ENCODE measurements at places on chromosomes 6 and 20.

GRCh38 chr6:159679091-159680077, 13.7 kb downstream of the SOD2 start:
- DNase-seq, result no peak

GRCh38 chr6:613981-614380, 42.9 kb downstream of the HUS1B start:
- DNase-seq, result no peak

DNA sequence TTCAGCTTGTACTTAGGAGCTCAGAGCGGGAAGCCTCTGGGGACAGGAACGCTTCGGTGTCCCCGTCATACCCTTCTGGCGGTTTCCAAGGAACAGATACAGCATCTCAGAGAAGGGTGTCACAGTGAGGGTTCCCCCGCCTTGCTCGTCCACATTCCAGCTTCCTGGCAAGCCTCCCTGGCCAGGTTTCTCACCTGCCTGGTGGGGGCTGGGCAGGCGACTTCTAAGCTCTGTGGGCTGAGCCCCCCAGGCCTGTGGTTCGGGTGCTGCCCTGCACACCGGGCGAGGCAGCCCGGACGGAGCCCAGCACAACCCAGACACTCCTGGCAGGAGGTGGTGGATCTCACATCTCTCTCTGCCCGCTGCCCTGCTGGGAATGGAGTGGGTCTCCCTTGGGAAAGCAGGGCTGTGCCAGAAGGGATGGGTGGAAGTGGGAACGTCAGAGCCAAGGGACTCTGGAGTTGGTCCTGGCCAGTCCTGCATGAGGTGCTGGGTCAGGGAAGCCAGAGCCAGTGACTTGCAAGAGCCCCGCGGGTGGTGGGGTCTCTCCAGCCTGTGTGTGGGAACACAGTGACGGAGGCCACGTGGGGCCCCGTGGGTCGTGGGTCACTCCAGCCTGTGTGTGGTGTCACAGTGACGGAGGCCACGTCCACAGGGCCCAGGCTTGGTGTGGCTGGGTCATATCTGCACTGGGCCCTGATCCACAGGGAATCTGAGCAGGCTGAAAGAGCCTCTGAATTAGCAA, 47.7 kb upstream of the SMOC2 start:
- no peak for DNase-seq

DNA sequence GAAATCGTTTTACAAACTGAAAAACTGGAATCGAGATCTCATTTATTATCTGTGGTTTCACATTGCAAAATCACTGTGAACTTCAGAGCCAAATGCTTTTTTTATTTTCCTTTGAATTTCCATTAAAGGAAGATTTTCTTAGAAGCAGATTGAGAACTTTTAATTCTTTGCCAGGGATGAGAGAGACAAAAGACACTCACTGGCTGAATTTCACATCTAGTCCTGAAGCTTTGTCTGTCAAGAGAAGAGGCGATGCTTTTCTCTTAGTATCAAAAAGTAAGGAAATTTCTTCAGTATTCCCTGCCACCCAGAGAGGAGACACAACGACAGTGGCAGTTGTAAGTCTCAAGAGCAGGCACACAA, 141.8 kb downstream of the TMEM200A start:
- no peak for DNase-seq

GRCh38 chr6:157226761-157227160, 96.6 kb downstream of the TMEM242 start:
- DNase-seq, result no peak

DNA sequence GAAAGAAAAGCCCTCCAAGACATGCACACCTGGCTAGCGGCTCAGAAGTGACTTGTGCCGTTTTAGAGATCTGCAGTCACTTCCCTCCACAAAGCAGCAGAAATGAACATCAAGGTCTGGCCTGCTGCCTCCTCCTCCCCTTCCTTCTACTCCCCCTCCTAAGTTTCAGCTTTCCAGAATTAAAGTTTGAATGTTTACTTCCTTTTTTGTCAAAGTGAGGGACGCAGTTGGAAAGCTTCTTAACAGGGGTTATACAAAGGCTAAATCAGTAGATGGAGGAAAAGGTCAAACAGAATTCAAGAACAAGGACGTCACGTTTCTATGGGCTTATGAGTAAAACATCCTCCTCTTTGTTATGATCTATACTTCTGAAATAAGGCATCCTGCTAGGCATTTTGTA, 227.7 kb downstream of the SLC35F1 start:
- DNase-seq, result no peak

GRCh38 chr6:118722829-118723813, 71.7 kb upstream of the CEP85L start:
- no peak for DNase-seq

GRCh38 chr20:41004531-41005360, 23.9 kb upstream of the TOP1 start:
- DNase-seq, result no peak

DNA sequence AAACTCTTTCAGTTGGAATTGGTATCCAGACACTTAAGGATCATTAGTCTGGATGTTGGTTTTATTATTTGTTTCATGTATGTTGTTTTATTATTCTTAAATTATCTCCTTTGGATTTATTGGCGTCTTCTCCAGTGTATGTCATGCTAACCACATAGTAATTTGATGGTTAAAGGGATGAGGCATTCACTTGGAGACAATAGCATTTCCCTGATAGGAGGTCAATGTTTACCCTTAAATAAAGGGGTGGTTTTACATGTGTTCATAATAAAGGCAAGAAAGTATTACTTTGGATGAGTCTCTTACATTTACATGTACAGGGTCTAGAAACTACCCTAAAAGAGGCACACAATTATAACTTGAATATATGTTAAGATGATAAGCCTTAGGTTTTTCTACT, 51.2 kb upstream of the RNF144B start:
- DNase-seq, result no peak

GRCh38 chr6:92810913-92811312, 608.4 kb downstream of the EPHA7 start:
- DNase-seq, result no peak

GRCh38 chr6:7675353-7675945, 50.5 kb upstream of the BMP6 start:
- DNase-seq, result no peak

DNA sequence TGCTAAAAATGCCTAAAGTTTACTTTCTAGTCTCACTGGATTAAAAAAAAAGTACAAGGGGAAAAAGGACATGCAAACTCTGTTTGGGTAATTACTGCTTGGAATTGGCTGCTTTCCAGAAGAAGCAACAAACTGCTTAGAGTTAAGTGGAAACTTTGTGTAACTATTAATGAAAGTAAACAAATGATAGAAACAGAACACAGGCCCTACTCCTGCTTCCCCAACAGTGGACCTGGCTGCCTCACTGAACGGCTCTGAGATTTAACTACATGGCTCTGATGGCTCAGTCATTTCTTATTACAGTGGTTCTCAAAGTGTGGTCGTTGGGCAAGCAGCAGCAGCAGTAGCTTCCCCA, 108.5 kb downstream of the MAN1A1 start:
- no peak for DNase-seq

DNA sequence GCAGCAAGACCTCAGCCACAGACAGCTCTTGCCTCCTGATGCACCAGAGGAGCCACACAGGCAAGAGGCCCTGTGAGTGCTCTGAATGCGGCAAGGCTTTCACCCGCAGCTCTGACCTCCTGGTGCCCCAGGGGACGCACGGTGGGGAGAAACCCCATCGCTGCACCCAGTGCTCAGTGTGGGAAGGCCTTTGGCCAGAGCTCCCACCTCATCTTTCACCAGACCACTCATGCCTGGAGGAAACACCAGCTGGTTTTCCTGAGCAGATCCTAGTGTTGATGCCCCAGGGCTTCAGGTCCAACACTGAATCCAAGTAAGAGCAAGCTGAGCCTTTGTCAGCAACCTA, 37.0 kb upstream of the XRN2 start:
- no peak for DNase-seq

- DNase-seq, result no peak
These were observed 1.2 kb upstream of the ARFGEF3 start for GRCh38 chr6:138160329-138161087.

DNA sequence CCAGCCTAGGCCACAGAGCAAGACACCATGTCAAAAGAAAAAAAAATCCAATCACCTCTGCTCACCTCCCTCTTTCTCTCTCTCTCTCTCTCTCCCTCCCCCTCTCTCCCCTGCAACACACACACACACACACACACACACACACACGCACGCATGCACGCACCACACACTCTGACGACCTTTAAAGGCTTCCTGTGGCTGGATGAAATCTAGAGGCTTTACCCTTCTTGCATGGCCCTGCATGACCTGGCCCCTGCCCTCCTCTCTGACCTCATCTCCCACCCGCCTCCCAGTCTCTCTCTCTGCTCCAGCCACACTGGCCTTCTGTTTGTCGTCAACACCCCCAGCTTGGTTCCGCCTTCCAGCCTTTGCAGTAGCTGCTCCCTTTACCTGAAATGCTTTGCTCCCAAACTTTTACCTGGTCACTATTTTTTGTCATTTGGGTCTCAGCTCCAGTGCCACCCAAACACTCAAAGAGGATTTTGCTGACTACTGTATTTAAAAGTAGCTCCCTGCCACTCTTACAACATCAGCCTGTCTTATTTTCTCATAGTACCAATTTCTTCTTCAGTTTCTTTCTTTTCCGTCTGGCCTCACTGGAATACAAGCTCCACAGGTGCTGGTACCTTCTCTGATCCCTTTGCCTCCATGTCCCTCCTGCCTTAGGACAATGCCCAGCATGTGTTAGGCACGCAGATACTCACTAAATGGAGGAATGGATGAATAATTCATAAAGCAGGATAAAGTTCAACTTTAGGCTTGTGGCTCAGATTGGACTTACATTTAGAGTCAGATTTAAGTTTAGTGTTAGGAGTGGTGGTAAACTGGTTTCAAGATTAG, 4.3 kb upstream of the LTA start:
- DNase-seq, result no peak

DNA sequence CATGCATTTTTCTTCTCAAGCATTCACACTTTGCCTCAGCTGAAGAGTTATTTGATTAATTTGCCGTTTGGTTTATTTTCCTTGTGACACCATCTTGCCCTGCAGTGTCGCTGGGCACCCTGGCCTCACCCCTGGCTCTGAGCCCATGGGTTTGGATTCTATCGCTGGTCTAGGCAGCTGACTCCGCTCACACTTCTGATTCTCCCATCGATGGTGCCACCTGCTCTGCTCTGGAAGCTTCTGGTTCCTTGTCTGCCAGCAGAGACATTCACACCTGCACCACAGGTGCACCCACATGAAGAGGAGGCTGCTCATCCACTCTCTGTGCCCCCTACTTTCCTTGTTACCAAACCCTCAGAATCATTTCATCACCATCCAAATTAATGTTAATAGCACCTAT, 291.6 kb upstream of the CDH4 start:
- no peak for DNase-seq

- no peak for DNase-seq
These were observed 26.9 kb downstream of the RRAGD start for GRCh38 chr6:89385156-89385667.

DNA sequence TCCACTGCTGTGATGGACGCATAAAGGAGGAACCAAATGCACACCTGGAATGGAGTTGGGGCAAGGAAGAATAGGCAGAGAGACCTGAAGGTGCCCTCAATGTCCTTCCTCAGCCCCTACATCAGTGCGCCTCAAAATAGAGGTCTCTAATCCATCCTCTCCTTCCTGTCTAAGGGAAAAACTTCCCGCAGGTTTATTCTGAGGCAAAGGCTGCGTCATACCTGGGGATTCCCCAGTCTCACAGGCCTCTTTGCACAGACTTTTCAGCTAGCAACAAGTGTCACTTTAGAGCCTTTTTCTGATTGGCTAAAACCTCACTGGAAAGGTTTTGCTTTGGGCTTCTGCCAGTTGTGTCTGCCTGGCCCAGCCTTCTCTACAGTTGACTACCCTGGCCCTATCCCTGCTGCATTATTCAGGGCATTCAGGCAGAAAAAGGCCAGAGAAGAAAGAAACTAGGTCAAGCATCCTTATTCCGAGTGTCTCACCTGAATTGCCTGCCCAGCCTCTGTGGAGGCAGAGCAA, 1.8 kb upstream of the HLA-DQB1 start:
- DNase-seq, result no peak

DNA sequence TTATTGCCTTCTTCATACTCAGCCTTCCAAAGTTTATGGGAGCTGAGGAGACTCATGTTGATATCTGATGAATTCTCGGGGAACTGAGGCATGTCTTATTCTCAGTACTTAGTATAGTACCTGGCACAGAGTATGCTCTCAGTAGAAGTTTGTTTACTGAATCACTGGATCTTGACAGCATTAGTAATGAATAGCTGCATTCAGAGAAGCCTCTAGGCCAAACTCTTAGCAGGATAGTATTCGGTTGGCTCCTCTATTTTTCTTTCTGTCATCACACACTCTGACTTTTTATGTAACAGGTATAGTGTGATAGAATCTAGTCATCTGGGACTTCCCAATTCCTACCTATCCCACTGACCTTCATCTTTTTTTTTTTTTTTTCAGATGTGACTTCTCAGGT, 566.4 kb upstream of the MAN1A1 start:
- no peak for DNase-seq

All from stimulated activated CD8-positive, alpha-beta memory T cell treated with anti-CD3 and anti-CD28 coated beads, Interleukin-7, amount 100 ng/mL, for 24 hours (primary cell).